ENCODE measurements at places on chromosomes 12 and 14. TPM values are rescaled to one million over a fixed set of nuclear protein-coding genes. Genes with fewer than 3 reads are reported as not detected.
A peak's percentile ranks its signal among the peaks of the same experiment; 100 is the strongest.

- H3K36me3 ChIP-seq = no peaks in the 10 kb centered on the region
- H3K4me3 ChIP-seq = no peak overlapping the region
- H3K27ac ChIP-seq = no peak overlapping the region
- peaks cover 2% of the 10 kb centered on the region for H3K4me1 ChIP-seq
- DNase-seq = no peak
Observed at GRCh38 chr12:1632702-1633101, 3.7 kb downstream of the WNT5B start.

DNA sequence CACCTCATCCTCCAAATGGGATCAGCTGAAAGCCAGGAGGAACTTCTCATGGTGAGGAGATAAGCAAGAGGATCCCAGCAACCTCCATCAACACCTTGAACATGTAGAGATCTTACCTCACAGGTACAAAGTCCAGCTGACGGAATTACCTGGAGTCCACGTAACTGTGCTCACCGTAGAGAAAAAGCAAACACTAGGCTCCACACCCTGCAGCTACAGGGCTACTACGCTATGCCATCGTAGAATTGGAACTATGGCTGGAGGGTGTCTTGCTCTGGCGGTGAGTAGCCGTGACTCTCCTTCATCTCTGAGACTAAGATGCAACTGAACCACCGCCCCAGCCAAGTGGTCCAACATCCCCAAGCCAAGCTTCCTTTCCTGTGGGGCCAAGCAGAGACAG is 50.5 kb downstream of the CRY1 start:
- H3K36me3 ChIP-seq = peaks cover 5% of the 10 kb centered on the region

DNA sequence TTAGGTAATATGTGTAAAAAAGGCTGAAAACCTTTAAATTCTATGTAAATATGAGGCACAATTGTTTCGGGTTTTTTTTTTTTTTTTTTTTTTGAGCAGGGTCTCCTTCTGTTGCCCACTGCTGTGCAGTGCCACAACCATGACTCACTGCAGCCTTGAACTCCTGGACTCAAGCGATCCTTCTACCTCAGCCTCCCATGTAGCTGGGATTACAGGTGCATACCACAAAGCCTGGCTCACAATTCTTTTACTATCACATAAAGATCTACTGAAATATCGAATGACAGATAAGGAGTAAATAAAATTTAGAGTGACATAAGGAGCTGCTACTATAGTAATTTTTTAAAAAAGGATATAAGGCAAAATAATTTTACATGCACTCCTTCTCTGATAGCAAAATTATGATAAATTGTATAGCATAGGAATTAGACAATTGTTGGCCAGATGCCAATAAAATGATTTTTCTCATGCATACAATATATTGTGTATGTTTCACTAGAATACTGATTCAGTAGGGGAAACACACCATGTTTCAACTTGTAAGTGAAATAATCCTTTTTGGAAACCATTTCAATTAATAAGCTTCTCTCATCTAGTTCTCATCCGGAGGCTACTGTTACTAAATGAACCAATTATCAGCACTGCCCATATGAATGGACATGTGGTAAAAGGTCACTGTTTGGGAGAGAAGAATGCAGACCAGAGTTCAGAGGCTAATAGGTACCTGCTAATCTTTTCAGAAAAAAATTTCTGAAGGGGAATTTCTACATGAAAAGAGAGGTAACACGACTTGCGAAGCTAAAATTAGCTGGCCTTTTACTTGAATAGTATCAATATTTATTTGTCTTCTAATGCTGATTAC is 108.4 kb downstream of the PPP1R12A start:
- H3K4me1 ChIP-seq = no peaks in the 10 kb centered on the region
- no peak overlapping the region for H3K27ac ChIP-seq
- no peaks in the 10 kb centered on the region for H3K36me3 ChIP-seq
- DNase-seq = no peak

DNA sequence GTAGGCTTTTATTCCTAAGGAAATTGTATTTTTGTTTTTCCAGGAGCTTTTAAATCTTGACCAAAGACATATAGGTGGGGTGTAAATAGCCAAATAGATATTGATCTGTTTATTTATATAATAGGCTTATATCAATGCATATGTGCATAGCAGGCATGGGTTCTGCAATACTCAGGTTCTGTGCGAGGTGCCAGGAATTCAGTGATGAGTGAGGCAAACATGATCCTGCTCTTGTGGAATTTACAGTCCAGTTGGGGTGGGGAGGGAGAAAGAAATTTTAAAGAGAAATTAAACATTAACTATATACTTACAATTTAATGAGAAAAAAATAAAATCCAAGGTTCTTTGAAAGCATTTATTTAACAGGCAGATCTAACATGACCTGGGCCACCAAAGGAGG is 160.3 kb upstream of the HIF1A start:
- H3K27ac ChIP-seq = no peak overlapping the region
- H3K4me1 ChIP-seq = peaks cover 6% of the 10 kb centered on the region
- DNase-seq = no peak

The POTEM gene
- total RNA-seq = not detected

The GOLT1B gene
- total RNA-seq = 48.1 TPM

The DENND5B gene
- total RNA-seq = 14.2 TPM

GRCh38 chr14:69288011-69288771 is 28.2 kb downstream of the GALNT16 start:
- H3K4me1 ChIP-seq = no peaks in the 10 kb centered on the region
- DNase-seq = no peak
- no peaks in the 10 kb centered on the region for H3K36me3 ChIP-seq
- H3K27ac ChIP-seq = no peak overlapping the region

The PPM1A gene
- 49.2 TPM for total RNA-seq

The CNOT2 gene
- total RNA-seq = 78.8 TPM

DNA sequence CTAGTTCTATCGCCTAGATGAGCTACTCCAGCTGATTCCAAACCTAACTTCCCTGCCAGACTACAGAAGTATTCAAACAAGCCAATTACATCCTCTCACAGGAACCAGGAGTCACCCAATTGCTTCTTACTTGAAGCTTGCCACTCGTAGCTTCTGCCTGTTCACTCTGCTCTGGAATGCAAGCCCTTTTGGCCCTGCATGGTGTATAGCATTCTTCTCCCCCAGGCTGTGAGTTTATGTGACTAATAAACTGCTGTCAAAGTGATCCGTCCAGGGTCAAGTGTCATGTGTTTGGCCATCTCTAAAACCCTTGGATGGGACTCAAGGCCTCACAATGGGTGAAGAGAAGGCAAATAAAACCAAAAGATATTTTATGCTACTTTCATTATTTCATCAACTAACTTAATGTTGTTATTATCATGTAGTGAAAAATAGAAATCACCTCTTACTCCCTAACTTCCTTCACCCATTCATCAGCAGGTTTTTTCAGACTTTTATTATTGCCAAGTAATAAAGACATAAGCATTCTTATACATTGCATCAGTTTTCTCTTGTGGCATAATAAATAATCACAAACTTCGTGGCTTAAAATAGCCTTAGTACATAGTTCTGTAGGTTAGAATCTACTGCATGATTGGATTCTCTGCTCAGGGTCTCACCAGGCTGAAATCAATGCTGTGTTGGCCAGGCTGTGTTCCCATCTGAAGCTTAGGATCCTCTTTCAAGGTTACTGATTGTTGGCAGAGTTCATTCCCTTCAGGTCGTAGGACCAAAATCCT is 1981.7 kb upstream of the FLRT2 start:
- H3K27ac ChIP-seq = no peak overlapping the region
- no peaks in the 10 kb centered on the region for H3K36me3 ChIP-seq
- no peak overlapping the region for H3K4me3 ChIP-seq
- no peak for DNase-seq
- H3K27me3 ChIP-seq = no peaks in the 10 kb centered on the region

GRCh38 chr12:114165921-114166320 is 199.8 kb upstream of the RBM19 start:
- H3K27me3 ChIP-seq = peaks cover 2% of the 10 kb centered on the region
- no peak overlapping the region for H3K27ac ChIP-seq
- DNase-seq = no peak
- H3K4me1 ChIP-seq = no peaks in the 10 kb centered on the region
- no peak overlapping the region for H3K4me3 ChIP-seq

DNA sequence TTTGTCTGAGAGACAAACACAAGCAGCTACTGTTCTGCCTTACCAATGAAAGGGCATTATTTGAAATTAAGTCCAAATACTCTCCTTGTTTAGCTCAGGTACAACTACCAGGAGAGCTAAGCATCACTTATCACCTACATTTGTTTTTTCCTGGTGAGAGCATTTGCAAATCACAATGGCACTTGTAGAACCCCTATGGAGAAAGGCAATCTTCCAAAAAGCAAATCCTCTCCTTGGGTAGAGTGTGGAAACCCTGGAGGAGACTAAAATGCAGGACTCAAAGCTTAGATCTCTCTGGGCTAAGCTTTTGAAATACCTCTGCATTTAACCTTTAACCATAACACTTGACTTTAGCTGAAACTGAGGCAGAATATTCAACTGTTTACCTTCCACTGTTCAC is 20.8 kb downstream of the GTSF1 start:
- DNase-seq = no peak
- H3K27ac ChIP-seq = no peak overlapping the region
- H3K36me3 ChIP-seq = no peaks in the 10 kb centered on the region
- no peak overlapping the region for H3K4me3 ChIP-seq
- peaks cover 70% of the 10 kb centered on the region for H3K27me3 ChIP-seq
- H3K4me1 ChIP-seq = no peaks in the 10 kb centered on the region

The FBLN5 gene
- total RNA-seq = 1.0 TPM

DNA sequence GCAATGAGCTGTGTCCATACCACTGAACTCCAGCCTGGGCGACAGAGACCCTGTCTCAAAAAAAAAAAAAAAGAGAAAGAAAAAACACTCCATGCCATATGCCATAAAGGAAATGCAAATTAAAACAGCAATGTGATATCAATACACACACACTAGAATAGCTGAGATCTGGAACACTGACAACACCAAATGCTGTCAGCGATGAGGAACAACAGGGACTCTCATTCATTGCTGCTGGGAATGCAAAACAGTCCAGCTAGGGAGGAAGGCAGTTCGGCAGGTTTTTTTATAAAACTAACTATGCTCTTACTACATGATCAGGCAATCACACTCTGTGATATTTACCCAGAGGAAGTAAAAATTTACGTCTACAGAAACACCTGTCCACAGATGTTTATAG is 3.4 kb upstream of the ABCB9 start:
- no peaks in the 10 kb centered on the region for H3K4me1 ChIP-seq
- no peak overlapping the region for H3K27ac ChIP-seq
- no peaks in the 10 kb centered on the region for H3K36me3 ChIP-seq

The RPS6KL1 gene
- 18.8 TPM for total RNA-seq

DNA sequence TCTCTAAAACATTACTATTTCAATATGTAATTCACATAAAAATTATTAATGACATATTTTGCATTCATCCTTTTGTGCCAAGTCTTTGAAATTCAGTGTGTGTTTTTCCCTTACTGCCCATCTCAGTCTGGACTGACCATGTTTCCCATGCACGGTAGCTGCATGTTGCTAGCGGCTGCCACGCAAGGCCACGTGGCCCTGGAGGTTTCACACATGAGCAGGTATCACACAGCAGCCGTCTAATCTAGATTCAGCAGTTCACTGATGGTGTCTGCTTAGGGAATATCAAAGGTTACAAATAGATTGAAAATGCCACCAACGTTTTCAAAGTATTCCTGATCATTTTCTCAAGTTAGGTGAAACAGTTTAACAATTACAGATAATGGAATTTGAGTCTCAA is 234.8 kb upstream of the FKBP4 start:
- H3K27me3 ChIP-seq = no peaks in the 10 kb centered on the region
- H3K4me1 ChIP-seq = no peaks in the 10 kb centered on the region
- no peak overlapping the region for H3K27ac ChIP-seq
- H3K36me3 ChIP-seq = no peaks in the 10 kb centered on the region
- DNase-seq = no peak
- no peak overlapping the region for H3K4me3 ChIP-seq

DNA sequence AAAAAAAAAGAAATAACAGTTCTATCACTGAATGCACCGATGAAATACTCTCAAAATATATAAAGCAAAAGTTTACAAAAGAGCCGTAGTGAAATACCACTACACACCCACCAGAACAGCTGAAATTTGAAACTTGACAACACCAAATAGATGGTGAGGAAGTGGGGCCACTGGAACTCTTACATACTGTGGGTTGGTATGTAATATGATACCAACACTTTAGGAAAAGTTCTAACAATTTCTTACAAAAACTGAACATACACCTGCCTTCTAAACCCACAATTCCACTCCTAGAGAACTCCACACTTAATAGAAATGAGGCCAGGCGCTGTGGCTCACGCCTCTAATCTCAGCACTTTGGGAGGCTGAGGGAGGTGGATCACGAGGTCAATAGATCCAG is 14.1 kb downstream of the EIF5 start:
- no peak for DNase-seq
- no peak overlapping the region for H3K4me3 ChIP-seq
- no peaks in the 10 kb centered on the region for H3K27me3 ChIP-seq

DNA sequence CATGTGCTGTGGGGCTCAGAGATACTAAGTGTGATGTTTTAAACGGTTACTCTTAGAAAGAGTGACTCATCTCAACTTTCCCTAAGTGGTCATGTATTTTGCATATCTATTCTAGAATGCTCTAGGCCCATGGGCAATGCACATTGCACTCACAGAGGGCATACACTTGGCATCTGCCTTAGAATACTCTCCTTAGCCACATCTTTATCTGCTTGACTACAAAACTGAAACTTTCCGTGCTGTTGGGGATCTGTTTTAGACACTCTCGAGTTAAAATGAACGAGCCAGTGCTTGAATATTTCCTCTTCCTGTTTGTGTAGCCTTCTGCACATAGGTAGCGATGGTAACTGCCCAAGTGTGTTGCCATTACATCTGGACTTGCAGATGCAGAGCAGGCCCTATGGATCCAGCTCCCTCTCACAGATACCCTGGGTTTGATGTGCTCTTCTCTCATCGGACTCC is 180.5 kb downstream of the CAND1 start:
- H3K4me1 ChIP-seq = no peaks in the 10 kb centered on the region
- H3K27ac ChIP-seq = no peak overlapping the region
- H3K27me3 ChIP-seq = no peaks in the 10 kb centered on the region
- no peak for DNase-seq
- no peak overlapping the region for H3K4me3 ChIP-seq
- peaks cover 3% of the 10 kb centered on the region for H3K36me3 ChIP-seq

GRCh38 chr12:109773384-109774011 is 59.7 kb downstream of the TRPV4 start:
- H3K27ac ChIP-seq = no peak overlapping the region
- peak; percentile 36 for DNase-seq
- no peaks in the 10 kb centered on the region for H3K36me3 ChIP-seq
- no peaks in the 10 kb centered on the region for H3K27me3 ChIP-seq

Measured in H9 (cell line).